Stimulated activated CD8-positive, alpha-beta memory T cell treated with anti-CD3 and anti-CD28 coated beads, Interleukin-2, amount 100 ng/mL, for 48 hours (primary cell): ENCODE measurements at places on chromosomes 16 and 17.

DNA sequence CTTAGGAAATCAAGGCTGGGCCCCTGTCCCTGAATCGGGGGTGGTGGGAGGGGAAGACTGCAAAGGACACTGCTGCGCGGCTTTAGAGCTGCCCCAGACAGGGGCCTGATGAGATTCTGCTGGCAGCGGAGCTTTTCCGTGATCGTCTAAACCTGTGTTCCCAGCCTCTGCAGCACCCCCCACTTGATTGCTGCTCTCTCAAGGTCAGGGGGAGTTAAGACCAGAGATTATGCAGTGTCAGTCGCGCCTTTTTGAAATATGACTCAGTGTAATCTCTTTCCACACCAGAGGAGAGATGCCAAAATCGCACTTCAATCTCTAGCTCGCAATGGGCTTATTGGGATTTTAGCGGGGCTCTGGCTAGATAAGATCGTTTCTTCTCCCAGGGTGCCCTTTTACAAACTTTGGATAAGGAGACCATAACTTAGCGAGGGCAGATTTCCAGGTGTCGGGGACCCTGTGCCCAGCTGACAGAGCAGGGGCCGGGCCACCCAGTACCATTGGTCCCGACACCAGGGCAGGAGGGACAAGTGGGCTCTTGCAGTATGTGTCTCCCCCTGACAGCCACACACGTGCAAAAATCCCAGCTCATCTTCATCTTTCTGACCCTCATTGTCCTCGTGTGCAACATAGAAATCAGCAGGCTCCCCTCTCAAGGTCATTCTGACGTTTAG lies 87.0 kb downstream of the IRX3 start:
- DNase-seq, result no peak

GRCh38 chr17:64259922-64260321 lies 3.1 kb downstream of the TEX2 start:
- DNase-seq, result no peak

DNA sequence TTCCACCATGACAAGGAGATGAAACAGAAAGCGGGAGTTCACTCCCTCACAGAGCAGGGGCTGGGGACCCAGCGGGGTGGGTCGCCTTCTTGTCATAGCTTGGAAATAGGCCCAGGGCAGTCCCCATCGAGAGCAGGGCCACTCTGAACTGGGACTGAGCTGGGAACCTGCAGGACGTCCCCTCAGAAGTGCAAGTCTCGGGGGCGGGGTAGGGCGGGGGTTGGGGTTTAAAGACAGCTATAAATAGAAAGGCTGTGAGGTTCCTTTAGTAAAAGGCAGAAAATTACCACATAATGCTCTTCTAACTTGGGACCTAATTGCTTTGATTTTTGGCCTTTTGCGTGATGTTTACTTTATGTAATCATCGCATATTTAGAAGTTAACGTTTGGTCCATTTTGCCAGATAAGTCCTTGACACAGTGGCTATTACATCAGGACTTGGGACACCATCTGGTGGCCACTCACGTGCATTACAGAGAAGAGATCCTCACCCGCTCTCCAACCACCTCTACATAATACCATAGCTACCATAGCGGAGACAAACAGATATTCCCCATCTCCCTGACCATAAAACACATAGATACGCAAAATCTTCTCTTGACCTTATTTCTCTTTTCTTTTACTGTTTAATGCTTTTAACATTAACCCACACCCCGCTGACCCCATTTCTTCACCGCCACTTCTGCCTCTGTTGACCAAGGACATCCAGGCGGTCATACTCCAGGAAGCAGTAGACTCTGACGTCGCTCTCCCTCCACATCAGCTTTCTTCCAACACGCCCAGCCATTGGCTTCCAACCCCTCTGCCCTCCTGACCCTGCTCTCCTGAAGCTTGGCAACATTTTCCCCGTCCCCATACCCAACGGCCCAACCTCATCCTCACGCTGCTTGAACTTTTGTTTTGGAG lies 27.5 kb upstream of the PIK3R6 start:
- DNase-seq, result no peak

- DNase-seq, result peak; percentile 89
Measured at GRCh38 chr17:75034236-75034908, 12.4 kb downstream of the ATP5PD start.

GRCh38 chr17:74528491-74529199 lies 2.6 kb downstream of the CD300LB start:
- DNase-seq, result no peak

GRCh38 chr17:80485846-80486245 lies 9.4 kb upstream of the NPTX1 start:
- DNase-seq, result no peak

DNA sequence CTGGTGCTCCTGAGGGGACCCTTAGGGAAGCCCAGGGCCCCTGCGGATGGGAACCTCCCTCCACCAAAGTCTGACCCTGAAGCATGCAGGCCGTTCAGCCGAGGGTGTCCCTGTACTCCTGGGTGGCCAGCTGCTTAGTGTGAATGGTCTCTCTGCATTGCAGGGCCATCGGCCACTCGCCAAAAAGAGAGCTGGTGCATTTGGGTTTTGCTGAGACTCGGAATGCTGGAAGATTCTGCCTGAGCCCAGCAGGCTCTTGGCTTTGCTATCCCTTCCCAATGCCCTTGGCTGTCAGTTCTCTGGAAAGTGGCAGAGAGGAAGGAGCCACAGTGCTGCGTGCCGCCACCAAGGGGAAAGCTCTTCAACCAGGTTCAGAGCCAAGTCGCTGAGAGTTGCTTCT lies 2.8 kb downstream of the MEOX1 start:
- no peak for DNase-seq

- peak; percentile 72 for DNase-seq
Measured at GRCh38 chr17:49739641-49740271, 24.2 kb downstream of the FAM117A start.

GRCh38 chr17:65312718-65313377 lies 175.7 kb downstream of the RGS9 start:
- no peak for DNase-seq

DNA sequence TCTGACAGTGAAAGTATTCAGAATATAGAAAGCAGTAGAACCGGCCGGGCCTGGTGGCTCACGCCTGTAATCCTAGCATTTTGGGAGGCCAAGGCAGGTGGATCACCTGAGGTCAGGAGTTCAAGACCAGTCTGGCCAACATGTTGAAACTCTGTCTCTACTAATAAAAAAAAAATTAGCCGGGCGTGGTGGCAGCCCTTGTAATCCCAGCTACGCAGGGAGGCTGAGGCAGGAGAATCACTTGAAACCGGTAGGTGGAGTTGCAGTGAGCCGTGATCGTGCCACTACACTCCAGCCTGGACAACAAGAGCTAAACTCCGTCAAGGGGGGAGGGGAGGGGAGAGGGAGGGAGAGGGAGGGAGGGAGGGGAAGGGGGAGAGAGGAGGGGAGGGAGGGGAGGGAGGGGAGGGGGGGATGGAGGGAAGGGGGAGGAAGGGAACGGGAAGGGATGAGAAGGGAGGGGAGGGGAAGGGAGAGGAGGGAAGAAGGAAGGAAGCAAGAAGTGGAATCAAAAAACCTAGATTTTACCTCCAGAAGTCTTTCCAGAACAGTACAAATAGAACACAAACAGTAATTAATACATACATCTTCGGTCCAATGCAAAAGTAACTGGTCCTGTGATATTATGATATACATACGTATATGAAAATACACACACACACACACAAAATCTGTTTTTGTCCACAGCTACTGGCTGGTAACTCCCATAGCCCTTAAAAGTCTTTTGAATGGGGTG lies 10.9 kb upstream of the NT5C start:
- no peak for DNase-seq

DNA sequence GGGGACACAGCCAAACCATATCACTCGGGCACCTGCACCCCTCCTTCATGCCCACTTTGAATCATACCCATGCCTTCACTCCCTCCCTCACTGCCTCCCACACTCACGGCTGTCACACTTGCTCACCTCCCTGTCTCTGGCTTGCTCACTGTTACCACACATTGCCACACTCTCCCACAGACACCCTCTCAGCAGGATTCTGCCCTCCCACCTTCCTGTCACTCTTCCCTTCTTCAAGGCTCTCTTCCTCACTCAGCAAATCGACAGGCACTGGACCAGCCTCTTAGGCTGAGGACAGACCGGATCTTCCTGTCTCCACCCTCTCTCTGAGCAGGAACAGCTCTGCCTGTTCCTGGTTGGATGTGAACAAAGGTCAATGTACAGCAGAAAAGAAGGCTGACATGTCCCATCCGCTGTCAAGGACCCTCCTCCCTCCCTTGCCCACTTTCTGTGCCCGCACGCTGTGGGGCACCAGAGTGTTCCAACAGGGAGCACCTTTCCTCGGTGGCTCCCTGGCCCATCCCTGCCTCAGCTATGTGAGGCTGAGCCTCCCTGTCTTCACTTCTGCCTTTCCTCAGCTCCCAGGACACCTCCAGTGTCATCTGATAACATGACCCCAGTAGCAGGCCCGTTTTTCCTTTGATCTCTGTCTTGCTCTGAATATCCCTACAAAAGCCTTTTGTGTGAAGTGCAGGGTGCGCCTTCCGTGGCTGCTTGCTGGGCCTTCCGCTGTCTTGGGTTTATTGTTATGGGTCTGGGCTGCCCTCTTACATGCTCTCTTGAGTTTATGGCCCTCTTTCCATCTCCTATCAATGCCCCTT lies 47.0 kb downstream of the CCDC182 start:
- peak; percentile 2 for DNase-seq

DNA sequence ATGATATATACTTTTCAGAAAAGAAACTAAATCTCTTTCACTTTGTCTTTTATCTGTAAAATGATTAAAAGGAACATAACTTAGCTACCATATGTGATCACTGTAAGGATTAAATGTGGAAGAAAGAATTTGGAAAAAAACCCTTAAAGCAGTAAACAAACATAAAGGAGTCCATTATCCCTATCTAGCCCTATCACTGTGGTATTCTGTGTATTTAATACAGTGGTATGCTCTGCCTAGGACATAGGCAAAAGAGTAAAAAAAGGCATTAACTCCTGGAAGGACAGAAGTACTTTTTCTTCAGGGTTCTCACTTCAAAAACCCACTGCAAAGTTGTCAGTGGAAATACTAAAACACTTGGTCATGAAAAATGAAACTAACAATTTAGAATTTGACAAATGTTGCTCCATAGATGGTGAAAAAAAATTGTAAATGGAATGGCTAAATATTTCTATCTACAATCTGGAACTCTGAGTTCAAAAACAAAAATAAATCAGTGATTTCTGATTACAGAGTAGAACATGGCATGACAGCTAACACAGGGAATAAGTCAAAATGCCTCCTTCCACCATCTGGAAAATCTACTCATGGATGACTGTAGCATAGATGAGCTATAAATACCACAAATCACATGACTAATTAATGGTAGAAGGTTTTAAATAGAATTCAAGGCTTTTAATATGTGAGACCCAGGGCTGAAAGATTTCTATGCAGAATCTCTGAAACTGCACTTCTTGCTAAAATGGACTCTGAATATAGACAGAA lies 140.1 kb downstream of the ITFG1 start:
- DNase-seq, result no peak

GRCh38 chr17:17204041-17204591 lies 2.0 kb downstream of the PLD6 start:
- DNase-seq, result no peak

GRCh38 chr17:19255279-19255678 lies 18.1 kb downstream of the EPN2 start:
- no peak for DNase-seq

DNA sequence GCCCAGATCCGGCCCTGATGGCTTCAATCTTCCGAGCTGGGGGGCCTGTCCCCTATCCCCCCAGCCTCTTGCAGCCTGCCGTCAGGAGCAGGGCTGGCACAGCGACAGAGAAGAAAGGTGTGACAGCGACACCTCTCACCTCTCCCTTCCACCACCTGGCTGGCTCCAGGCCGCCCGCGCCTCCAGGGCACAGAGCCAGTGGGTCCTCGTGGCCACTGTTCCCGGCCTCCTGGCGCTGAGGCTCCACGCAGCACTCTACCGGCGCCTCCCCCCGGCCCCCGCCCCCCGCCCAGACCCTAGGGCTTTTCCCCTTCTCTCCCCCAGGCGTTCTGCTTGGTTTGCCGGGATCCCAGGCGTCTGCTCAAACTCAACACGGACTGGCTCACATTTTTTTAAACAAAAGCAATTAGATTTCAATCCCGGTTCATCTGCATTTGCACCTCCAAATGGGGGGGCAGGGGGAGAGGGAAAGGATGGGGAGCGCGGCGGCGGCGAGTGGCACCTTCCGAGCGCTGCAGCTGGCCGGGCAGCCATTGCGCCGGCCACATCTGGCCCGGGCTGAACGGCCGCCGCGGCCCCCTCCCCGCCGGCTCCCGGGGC lies 12.8 kb upstream of the CBX8 start:
- DNase-seq, result no peak

GRCh38 chr17:60106340-60107059 lies 27.8 kb upstream of the HEATR6 start:
- no peak for DNase-seq

DNA sequence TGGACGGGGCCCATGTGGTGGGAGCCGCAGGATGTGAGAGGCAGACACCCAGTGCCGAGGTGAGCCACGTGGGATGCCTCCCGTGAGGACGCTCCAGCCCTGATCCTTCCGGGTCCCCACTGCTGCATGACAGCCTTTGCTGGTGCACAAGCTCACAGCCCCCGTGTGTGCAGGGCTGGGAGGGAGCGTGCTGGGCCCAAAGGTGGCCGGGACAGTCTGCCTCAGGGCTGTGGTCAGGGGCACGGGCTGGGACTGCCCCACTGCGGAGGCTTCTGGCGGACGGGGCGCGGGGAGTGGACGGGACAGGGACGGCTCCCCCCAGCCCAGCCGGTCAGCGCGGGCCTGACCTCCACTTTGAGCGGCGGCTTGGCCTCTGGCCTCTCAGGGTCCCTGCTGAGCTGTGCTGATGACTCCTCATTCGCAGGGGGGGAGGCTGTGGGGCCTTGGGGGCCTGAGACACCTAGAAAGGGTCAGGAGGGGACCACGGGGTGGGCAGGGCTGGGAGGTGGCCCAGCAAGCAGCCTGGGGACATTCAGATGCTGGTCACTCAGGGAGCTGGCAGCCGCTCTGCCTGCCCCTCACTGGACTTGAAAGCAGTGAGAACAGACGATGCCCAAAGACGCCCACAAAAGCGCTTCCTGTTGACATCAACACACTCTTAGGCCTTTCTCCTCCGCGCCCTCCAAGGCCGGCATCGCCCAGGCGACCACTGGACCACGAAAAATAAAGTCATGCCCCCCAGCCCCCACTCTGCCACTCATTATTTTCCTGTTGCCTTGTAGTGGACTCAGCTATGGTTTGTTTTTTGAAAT lies 9.3 kb upstream of the METRNL start:
- no peak for DNase-seq

DNA sequence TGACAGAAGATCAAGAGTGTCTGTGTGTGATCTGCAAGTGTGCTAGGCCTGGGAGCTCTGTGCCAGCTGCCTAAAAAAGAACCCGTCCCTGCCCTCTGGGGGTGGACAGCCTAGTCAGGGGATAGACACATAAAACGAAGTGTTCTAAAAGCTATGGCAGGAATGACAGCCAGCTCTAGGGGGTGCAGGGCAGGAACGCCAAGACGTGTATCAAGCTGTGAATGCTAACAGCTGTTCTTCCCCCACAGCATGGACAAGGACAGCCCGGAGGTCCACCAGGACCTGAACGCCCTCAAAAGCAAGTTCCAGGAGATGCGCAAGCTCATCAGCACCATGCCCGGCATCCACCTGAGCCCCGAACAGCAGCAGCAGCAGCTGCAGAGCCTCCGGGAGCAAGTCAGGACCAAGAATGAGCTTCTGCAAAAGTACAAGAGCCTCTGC lies 5.1 kb downstream of the RASD1 start:
- no peak for DNase-seq
